ENCODE measurements at places on chromosomes 6 and 20.

- no peak for DNase-seq
Observed at GRCh38 chr6:118669561-118669960, 18.2 kb upstream of the CEP85L start.

DNA sequence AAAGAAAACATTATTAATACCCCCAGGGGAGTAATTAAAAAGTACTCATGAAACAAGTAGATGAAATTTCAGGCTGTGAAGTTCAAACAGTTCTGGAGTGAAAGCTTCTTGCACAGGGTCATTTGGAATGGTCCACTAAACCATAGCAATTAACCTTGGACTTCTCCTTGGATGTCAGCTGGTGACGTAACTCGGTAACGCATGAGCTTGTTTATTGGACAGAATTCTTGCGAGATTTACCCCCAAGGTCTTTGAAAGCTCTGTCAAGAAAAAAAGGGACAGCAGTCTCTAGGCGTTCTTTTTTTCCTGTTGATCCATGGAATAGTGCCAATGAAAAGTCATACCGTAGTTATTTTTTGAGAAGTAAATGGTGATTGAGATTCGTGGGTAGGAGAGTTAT lies 2.2 kb downstream of the CD83 start:
- no peak for DNase-seq

DNA sequence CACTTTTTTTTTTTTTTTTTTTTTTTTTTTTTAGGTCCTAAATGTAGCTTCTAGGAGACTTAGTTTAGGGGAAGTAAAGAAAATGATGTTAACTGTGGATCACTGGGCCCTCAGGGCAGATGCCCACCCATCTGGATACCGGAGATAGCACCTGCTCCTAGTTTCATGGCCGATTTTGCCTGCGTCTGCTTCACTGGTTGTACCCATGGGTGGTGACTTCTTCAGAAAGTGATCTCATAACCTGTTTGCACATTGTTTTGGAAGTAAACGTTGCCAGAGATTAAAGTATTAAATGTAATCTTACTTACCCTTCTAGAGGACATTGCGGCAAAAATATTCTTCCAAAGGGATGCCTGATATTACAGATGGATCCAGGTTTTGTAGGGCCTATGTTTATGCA lies 79.8 kb upstream of the SGK1 start:
- DNase-seq: no peak

DNA sequence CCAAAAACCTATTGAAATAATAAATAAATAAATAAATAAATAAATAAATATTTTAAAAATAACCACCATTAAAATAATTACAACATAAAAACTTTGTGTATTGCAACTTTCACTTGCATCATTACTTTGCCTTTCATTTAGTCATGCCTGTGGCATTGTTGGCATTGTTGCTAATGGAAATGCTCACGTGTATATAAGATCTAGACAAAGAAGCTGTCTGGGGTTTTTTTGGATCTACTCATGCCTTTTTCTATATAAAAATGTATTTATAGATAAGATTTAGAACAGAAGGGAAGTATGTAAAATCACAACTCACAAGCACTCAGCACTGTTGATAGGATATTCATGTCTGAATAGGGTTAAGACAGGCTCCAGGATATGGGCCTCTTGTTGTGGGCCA lies 27.9 kb downstream of the GFRA4 start:
- no peak for DNase-seq

DNA sequence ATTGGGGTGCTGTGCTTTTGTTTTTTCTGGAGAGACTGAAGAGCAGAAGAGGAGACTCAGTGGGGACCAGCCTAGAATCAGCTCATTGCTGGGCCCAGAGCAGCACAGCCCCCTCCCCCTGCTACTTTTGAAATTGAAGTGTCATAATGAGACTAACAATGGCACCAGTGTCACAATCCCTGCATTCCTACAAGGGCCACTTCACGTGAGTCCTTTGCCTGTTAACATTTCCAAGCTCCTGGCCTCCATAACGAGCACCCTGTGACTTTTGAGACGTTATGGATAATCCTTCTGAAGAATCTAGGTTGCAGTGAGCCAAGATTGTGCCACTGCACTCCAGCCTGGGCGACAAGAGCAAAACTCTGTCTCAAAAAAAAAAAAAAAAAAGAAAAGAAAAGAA lies 41.7 kb downstream of the CNBD2 start:
- no peak for DNase-seq

DNA sequence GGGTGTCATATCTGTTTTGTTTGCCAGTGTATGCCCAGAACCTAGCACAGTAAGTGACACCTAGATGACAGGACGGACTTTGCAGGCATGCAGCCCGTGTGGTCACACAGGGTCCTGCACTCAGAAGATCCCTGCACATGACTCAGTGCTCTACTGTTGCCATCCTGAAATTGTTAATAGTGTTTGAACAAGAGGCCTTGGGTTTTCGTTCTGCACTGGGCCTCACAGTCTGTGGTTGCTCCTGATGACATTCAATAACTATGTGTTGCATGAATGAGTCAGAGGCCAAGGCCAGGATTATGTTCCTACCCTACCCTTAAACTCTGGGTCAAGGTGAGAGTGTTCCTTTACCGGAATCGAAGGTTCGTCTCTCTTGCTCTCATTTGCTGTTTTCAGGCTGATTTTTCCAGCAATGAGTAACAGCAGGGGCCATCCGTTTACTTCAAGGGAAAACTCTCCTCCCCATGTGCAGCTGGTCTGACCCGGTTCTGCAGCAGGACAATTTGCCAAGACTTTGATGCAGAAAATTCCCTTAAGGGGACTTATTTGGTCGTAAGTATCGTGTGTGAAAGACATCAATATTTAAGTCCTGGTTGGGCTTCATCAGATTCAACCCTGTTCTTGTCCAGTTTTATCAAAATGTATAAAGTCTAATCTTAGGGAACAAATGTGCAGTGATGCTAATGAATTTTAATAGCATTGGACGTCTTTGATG lies 13.0 kb upstream of the PFDN4 start:
- DNase-seq: no peak

- DNase-seq: no peak
Observed at GRCh38 chr6:139941826-139942225, 567.4 kb upstream of the CITED2 start.

DNA sequence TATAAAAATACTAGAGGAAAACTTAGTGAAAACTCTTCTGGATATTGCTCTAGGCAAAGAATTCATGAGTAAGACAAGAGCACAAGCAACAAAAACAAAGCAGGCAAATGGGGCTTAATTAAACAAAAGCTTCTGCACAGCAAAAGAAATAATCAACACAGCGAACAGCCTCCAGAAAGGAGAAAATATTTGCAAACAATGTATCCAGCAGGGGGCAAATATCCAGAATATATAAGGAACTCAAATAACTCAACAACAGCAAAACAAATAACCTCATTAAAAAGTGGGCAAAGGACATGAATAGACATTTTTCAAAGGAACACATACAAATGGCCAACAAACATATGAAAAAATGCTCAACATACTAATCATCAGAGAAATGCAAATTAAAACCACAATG lies 17.1 kb upstream of the HECA start:
- DNase-seq: no peak

GRCh38 chr6:157667211-157668008 lies 155.6 kb upstream of the SNX9 start:
- DNase-seq: peak; percentile 15

All from activated CD8-positive, alpha-beta memory T cell treated with anti-CD3 and anti-CD28 coated beads for 1 hour (primary cell).